ENCODE measurements at places on chromosomes 1 and 21.

DNA sequence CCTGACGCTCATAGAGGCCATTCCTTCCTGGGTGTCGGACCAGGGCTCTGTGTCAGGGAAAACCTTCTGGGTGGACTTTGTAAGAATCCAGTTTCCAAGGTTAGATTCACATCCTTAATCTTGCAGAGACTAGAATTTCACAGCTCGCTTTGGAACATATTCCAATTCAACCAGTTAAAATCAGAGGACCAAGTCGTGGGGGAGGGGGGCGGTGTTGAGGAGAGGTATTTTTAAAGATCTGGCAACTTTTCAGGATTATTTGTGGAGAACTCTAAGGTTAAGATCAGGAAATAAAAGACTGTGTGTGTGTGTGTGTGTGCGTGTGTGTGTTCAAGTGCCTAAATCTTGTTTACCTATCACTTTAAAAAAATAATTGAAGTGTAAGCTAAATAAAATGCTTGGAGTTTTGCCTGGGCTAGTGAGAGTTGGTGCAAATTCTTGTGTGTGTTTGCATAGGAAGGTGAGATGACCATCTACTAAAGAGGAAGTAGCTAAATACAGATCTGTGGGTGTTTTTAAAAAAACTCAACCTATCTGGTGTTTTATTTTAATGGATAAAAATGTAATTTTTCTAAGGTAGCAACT, 21.8 kb downstream of the TENT5C start:
- DNase-seq: no peak

GRCh38 chr1:218461351-218461750, 116.2 kb downstream of the TGFB2 start:
- DNase-seq: no peak

GRCh38 chr1:42369471-42369870, 11.1 kb upstream of the RIMKLA start:
- DNase-seq: no peak

GRCh38 chr1:55195521-55196233, 19.5 kb downstream of the USP24 start:
- DNase-seq: no peak

- no peak for DNase-seq
These were observed 617 bp upstream of the ADGRL2 start for GRCh38 chr1:81799939-81800694.

GRCh38 chr1:210815641-210816550, 318.1 kb downstream of the KCNH1 start:
- DNase-seq: no peak

DNA sequence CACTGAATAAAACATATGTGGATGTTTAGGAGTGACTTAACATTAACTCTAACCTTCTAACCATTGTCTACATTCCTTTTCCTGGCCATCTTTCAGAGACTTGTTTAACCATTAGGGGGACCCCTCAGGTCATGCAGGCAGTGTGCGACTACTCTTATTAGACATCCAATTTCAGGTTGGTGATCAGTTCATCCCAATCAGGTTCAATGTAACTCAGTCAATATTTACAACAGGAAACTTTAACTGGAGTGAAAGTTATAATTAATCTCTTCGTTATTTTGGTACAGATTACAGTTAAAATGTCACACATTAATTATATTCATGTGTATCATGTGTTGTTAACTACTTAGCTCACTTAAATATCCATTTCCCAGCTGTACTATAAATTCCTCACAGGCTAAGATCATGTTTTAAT, 68.8 kb upstream of the RGS1 start:
- no peak for DNase-seq

- DNase-seq: no peak
These were observed 12.5 kb downstream of the RGS8 start for GRCh38 chr1:182671750-182672486.

GRCh38 chr1:220706480-220706879, 16.3 kb downstream of the C1orf115 start:
- DNase-seq: no peak

DNA sequence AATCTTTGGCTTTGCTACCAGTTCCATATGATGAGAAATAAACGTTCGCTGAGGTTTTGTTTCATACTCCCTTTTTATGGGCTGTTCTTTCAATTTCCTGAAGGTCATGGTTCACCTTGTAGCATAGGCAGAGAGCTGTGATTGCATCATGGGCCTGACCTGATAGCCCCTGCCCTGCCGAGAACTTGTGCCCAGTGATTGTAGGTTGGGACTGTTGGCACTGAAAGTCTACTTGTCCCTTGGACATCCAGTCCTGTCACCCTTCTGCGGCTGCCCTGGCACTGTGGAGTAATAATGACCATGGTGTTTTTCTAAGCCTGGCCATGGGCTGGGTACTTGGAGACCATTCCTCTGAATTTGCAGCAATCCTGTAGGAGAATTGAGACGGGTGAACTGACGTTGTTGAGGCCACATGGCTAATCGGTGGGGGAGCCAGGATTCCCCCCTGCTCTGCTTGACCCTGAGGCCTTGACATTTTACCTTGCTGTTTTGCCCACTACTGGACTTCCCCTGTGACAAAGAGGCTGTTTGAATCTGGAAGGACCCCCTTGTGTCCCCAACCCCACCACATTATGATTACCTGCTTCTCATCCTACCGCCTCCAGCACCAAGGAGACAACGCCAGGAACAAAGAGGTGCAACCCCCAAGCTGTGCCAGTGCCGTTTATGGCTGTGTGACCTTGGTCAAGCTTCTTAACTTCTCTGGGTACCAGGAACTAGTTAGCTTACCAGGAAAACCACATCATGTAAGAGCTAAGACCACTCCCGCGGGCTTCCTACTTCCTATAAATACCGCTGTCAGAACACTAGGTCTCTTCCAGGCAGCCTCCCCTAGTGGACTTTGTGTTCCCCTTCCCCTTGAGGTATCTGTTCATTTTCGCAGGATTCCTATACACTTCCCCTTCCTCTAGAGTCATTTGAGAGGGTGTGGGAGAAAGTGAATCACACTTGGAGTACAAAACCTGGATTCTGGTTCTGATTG, 23.4 kb downstream of the SESN2 start:
- no peak for DNase-seq

DNA sequence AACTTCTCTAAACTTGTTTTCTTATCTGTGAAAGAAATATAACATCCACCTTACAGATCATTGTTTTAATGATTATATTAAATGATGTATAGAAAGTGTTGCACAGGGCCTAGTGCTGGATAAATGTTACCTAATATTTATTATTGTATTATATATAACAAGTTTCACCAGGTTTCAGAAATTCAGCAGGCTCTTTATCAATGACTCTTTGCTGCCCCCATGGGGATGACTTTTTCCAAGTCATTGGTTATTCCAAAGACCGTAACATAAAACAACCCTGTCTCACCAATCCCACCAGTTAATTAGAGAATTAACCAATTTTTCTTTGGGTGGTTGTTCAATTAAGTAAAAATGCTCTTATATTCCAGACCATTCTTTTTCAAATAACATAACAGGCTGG, 7.3 kb upstream of the DEDD start:
- DNase-seq: no peak

DNA sequence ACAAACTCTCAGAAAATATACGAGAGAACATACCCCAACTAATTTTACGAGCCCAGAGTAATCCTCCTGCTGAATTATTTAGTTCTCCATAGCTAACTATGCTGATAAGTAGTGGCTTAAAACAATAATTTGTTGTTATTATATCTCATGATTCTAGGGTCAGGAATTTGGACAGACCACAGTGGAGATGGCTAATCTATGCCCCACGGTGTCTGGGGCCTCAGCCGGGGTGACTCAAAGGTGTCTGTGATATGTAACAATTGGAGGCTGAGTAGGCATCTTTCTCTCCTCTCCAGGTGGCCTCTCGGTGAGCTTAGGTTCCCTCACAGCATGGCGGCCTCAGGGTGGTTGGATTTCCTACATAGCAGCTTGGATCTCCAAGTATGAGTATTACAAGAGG, 35.4 kb upstream of the FOXO6 start:
- no peak for DNase-seq

DNA sequence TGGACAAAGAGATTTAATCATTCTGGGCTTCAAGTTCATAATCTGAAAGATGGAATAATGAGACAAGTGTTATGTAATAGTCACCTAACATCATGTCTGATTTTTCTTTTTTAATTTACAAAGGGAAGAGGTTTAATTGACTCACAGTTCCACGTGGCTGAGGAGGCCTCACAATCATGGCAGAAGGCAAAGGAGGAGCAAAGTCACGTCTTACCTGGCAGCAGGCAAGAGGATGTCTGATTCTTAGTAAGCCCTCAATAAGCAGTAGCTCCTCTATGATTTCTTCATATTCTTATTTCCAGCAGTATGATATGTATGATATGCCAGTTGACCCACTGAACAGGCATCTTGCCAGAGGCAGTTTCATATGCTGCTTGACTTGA, 152.7 kb downstream of the S1PR1 start:
- DNase-seq: no peak

- DNase-seq: no peak
These were observed 15.6 kb downstream of the C1orf159 start for GRCh38 chr1:1100296-1100695.

GRCh38 chr1:179516976-179517705, 58.6 kb downstream of the NPHS2 start:
- DNase-seq: no peak
